ENCODE measurements at places on chromosomes 2 and 18.
A peak's percentile ranks its signal among the peaks of the same experiment; 100 is the strongest.

GRCh38 chr18:57436191-57436964 lies 1.2 kb downstream of the ONECUT2 start:
- DNase-seq: no peak

- DNase-seq: no peak
Observed at GRCh38 chr2:37982147-37982582, 57.1 kb downstream of the RMDN2 start.

DNA sequence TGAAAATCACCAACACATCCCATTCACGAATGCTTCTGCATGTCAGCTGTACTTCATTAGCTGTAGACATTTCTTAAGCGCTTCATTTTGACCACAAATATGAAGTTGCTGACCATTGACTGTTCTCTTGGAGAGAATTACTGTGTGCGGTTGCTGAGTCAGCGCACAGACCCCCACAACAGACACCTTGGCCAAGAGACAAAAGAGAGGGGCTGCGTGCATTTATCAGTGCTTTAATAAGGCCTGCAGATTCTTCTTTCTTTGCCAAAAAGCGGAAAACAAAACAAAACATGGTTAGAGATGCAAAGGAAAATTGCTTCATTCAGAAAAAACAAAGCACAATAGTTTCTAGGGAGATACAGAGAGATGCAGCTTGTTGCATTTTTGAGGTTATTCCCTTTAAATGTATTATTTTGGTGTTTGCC lies 174.7 kb downstream of the ACKR3 start:
- DNase-seq: no peak

DNA sequence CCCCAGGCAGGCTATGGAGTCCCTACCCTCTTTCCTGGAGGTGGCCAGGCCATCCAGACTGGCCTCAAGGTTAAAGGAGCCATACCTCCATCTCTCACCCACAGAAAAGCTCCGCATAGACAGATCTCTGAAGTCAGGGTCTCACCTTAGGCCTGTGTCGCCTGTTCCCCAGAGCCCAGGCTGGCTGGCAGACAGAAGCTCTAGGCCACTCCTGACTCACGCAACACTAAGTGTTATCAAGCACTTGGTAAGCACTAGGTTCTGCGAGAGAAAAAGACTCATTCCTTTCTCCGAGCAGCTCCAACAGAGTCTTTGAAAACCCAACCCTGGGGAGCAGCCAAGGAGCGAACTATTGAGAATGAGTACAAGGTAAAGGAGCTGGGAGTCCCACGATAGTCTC lies 6.1 kb downstream of the SMAD7 start:
- no peak for DNase-seq

GRCh38 chr2:200455958-200456421 lies 53.9 kb downstream of the KCTD18 start:
- DNase-seq: no peak

DNA sequence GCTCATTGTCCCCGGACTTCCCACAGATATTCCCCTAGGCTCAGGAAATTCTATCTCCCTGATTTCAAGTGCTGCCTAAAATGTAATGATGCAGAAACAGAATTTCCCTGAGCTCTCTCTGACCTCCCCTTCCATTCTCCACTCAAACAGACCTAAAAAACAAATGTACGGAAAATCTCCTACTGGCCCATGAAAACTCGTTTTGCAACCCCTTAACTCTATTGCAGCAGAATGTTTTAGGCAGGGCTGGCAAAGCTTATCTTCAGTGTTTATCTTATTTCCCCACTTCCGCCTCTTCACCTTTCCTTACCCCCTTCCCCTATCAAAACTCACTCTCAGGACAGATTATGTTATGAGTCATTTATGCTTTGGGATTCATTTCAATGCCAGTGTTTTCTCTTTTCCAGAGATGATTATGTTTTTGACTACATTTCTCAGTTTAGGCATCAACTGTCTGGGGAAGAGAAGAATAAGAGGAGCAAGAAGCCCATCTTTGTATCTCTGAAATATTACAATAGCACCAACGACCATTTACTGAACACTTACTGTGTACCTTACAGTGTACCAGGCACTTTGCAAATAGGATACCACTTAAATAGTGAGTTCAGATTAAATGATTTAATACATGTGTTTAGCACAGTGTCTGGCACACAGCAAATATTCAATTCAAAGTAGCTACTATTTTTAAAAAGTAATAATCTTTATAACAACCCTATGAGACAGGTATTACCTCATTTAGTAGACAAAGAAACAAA lies 53.9 kb upstream of the STPG4 start:
- no peak for DNase-seq

DNA sequence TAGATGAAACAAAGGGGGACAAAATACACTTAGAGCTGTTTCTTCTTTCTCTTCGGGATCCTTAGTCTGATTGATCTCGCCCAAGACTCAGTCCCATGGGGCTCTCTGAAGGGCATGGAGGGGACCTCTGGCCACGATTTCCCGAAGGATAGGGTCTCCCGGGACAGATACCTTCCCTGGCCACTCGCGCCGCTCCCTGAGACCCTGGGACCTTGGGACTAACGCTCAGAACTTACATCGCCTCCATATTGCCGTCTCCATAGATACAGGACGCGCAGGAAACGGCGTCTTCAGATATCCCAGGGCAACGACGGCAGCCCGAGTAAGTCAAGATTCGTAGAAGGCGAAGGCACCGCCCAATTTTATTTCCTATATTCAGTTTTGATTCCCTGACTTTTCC lies at the start of gene CFAP65:
CFAP65 (minus strand) TSS at position 265 of the 400 bp plus-strand sequence. CDS start 2,468 bp downstream, outside the sequence.
- DNase-seq: peak; percentile 22

DNA sequence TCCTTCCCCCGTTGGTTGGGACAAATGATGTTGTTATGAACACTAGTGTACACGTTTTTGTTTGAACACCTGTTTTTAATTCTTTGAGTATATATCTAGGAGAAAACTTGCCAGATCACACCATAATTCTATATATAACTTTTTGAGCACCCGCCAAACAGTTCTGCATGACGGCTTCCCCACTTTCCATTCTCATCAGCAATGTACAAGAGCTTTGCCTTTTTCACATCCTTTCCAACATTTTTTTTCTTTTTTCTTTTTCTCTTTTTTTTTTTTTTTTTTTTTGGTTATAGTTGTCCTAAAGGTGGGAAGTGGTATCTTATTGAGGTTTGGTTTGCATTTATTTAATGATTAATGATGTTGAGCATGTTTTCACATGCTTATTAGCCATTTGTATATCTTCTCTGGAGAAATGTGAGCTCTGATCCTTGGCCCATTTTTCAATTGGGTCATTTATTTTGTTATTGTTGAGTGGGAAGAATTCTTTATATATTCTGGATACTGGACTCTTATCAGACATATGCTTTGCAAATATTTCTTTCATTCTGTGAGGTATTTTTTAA lies 86.9 kb upstream of the ZC3H15 start:
- DNase-seq: no peak

DNA sequence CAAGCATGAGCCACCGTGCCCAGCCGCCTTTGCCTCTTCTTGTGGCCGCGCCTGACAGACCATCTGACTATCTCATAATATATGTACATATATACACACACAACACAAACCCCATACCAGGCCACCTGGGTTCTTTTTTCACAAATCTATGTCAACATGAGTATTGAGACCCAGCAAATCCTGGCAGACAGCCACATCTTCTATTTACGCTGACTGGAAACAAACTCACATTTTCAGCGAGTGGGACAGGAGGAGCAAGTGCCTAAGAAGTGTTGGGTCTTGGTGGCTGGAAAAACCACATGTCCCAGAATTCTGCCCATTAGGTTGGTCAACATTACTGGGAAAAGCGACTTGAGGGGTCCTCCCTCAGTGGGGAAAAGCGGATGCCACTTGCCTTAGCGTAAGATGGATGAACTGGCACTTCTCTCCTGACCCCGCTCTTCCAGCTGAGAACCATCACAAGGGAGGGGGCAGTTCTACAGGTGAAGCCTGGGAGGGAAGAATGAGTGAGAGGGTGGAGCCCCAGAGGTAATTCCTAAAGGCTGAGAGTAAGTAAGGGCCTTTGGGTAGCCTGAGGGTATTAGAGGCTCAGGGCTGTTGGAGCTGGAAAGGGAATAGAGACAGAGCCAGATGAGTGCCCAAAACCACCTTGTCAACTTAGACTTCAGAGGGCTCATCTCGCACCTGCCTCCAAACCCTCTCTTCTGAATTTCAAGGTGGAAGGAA lies 1.9 kb downstream of the SCYGR3 start:
- no peak for DNase-seq

DNA sequence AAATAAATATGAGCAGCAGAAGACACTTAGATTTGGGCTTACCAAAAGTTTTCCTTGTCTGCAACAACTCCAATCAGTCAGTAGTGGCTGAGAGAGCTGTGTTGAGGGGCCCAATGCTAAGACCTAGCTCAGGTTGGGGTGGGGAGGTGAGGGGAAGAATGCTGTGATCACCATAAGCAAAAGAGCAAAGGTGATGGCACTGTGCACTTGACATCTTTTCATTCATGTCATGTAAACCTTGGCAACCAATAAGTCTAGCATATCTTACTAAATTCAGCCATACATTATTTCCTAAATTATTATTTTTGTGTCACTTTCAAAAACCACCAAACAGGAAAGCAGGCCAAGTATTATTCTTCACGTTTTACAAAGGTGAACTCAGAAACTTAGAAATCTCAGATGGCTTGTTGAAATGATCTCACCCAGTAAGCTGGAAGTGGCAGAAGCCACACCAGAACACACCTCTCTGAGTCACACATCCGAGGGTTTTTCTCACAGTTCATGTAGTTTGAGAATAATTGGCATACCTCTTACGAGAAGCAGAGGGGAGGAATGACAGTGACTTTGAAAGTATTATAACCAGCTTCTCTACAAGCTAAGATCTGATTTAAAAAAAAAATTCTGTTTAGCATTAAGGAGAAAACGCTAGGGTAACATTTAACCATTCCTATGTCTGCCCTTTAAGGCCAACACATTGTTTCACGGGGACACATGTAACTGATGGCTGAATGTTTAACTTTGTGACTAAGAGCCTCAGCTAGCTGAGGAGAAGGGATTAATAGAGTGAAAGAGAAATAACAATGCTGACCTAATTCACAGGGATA lies 43.3 kb upstream of the SETBP1 start:
- DNase-seq: no peak
